ENCODE measurements at places on chromosomes 12 and 14.

- DNase-seq = no peak
Measured at GRCh38 chr12:27624586-27624985, 71.7 kb upstream of the REP15 start.

DNA sequence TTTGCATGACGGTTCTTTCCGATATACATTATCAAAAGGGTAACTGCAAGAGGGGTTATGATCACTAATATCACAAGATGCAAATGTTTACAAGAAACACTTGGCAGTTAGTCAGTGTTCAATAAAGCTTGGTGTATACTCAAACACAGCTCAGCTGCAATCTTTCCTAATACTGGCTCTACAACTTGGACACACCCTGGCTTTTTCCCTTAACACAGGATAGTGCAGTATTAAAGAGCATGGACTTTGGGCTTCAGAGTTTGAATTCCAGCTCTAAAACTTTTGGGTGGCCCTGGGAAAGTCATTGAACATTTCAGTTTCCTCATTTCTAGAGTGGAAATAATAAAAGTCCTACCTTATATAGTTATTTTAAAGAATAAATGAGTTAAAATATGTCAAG is 107.0 kb downstream of the HECTD4 start:
- no peak for DNase-seq

DNA sequence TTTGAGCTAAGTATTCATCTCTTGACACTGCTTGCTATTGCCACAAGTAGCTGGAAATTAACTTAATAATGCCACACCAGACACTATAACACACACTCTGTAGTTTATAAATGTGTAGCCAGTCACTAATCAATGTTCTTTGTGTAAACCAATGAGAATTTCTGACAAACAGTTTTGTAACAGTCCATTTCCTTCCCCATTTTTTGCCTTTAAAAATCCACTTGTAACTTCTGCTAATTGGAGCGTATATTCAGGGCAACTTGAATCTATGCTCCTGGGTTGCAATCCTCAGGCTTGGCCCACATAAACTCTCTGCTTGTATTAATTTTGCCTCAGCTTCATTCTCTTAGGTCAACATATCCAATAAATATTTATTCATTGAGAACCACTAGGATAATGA is 125.0 kb upstream of the DHRS4 start:
- DNase-seq = no peak

DNA sequence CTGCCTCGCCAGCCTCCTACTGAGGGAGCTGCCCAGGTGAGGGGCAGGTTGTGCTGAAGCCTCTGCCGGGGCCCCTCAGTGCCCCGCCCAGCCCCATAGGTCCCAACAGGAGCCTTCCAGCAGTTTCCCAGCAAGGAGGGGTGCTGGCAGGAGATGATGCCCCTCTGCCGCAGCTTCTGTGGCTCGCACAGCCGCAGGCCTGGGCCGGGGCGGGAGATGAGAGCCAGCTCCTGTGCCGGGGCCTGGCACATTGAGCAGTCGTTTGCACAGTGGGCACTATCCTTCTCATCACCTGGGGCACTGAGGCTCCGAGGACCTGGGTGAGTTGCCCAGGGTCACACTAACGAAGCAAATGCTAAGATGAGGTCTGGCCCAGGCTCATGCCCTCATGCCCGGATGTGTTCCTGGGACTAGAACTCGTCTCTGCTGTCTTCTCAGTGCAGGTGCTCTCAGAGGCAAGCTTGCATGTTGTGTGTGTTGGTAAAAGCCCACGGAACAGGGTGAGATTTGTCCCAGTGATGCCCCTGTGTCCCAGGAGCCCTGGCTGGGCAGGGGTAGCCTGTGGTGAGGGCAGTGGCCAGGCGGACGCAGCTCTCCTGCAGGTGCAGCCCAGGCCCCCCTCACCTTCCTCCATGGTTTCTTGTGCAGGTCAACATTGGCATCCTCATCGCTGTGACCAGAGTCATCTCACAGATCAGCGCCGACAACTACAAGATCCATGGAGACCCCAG is 177.5 kb downstream of the ADGRD1 start:
- DNase-seq = no peak

GRCh38 chr12:95022477-95022876 is 19.0 kb upstream of the NDUFA12 start:
- DNase-seq = no peak

GRCh38 chr14:61513986-61514830 is 181.1 kb upstream of the HIF1A start:
- peak; percentile 51 for DNase-seq

- no peak for DNase-seq
Measured at GRCh38 chr12:8644345-8645248, 18.0 kb downstream of the MFAP5 start.

GRCh38 chr14:26597071-26597588 is 703 bp downstream of the NOVA1 start:
- DNase-seq = peak; percentile 13

DNA sequence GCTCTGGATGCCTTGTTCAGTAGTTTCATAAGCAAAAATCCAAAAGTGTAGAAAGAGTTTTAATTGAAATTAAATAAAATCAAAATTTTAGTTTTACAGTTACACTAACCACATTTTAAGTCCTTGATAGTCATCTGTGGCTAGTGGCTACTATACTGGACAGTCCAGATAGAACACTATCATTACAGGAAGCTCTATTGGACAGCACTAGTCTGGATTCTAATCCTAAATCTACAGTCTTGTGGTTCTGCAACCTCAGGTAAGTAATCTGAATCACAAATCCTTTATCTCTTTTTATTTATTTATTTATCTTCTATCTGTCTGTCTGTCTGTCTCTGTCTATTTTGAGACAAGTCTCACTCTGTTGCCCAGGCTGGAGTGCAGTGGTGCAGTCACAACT is 18.0 kb downstream of the RAP1B start:
- DNase-seq = no peak

DNA sequence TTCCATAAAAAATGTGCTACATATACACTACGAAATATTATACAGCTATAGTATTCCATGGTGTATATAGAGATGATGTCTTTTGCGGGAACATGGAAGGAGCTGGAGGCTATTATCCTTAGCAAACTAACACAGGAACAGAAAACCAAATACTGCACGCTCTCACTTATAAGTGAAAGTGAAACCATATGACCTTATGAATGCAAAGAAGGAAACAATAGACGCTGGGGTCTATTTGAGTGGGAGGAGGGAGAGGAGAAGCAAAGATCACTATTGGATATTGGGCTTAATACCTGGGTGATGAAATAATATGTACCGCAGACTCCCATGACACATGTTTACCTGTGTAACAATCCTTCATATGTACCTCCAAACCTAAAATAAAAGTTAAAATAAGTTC is 142.8 kb downstream of the LRFN5 start:
- DNase-seq = peak; percentile 43

GRCh38 chr14:53441789-53442188 is 288.7 kb upstream of the DDHD1 start:
- no peak for DNase-seq

DNA sequence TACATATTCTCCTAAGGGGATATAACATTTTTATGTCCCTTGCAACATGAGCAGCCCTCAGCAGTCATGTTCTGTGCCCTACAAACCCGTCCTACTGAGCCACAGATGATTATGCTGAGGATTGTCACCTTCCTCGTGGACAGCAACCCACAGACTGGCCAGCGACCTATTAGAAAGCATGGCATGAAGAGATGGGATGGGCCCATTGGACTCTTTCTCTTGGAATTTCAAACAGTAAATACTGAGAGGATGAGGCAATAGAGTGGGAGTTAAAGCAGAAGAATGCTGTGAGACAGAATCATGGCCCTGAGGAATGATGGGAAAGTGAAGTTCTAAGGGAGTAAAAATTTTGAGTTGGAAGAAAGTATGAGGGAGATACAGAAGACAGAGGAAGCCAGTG is 149.9 kb upstream of the BTG1 start:
- peak; percentile 40 for DNase-seq

GRCh38 chr12:122839907-122840554 is 4.8 kb downstream of the HIP1R start:
- no peak for DNase-seq

- DNase-seq = peak; percentile 17
Measured at GRCh38 chr14:79510659-79511058, 700.6 kb downstream of the DIO2 start.

GRCh38 chr14:61477712-61478462 is 156.5 kb downstream of the PRKCH start:
- no peak for DNase-seq

DNA sequence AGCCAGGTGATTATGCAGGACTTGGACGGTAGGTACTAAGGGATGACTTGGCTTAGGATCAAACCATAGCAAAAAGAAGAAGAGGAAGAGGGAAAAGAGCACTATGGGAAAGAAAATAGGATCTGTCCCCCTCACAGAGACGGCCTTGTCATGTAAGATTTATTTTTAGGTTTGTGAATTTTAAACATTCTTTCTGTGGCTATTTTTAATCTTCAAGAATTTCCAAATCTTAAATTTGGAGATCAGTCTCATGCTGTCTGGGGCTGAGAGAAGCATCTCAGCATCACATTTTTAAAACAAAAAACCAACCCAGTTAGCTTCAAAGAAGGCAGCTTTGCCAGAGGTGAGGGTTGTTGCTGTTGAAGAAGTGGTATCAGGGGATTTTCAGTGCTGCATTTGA is 52.6 kb upstream of the STRN3 start:
- DNase-seq = no peak
